ENCODE measurements at places on chromosomes 6 and 20.

DNA sequence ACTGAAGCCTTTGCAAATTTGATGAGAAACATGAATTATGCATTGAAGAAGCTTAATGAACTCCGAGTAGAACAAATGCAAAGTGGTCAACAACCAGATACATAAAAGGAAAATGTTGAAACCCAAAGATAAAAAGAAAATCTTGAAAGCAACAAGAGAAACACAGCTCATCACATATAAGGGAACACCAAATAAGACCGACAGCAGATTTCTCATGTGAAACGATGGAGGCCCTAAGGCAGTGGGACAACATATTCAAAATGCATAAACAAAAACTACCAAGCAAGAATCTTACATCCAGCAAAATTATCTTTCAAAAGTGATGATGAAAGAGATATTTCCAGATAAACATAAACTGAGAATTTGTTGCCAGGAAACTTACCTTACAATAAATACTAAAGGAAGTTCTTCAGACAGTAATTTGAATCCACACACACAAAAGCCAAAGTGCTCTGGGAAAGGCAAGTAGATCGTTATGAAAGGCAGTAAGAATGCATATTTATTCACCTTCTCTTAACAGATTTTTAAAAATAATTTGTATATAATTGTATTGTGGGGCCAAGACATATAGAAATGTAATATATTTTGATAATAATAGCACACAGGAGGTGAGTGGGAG, 22.5 kb downstream of the SLC52A3 start:
- DNase-seq = no peak

DNA sequence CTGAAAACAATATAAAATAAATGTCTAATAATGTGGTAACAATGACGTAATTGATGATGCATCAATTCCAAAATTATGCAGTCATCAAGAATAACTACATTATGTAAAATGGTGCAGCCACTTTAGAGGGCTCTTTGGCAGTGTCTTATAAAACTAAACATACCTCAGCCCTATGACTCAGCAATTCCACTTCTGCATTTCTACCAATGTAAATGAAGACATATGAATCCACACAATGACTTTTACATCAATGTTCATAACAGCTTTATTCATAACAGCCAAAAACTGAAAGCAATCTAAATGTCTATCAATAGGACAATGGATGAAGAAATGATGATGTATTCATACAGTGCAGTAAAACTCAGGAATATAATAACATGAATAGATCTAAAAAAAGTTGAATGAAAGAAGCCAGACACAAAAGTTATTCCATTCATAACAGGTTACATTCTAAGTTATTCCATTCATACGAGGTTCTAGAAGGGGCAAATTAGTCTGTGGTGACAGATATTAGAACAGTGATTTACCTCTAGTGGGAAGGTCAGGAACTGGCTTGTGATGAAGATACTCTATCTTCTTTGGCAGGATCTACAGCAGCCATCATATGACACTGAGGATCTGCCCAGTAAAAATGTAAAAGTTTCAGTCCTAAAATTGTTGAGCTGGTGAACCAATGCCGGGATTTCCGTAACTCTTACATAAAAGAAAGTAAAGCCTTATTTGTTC, 396.1 kb downstream of the PLCB1 start:
- no peak for DNase-seq

- peak; percentile 47 for DNase-seq
Observed at GRCh38 chr6:20631549-20631924, 97.3 kb downstream of the CDKAL1 start.

DNA sequence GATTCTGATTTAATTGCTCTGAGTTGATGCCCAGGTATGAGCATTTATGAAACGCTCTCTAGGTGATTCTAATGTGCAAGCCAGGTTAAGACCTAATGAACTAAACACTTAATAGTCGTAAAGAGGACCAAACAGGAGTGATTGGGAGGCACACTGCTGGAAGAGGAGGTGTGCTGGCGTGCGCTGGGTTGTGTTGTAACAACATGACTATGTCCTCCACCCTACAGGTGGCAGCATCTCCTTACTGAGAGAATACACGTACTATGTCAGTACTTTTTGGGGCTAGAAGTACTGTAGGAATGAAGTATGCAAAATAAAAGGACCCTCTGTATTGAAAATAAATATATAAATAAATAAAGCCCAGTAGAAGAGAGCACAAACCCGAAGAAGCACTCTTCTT, 11.9 kb downstream of the C6orf89 start:
- no peak for DNase-seq

DNA sequence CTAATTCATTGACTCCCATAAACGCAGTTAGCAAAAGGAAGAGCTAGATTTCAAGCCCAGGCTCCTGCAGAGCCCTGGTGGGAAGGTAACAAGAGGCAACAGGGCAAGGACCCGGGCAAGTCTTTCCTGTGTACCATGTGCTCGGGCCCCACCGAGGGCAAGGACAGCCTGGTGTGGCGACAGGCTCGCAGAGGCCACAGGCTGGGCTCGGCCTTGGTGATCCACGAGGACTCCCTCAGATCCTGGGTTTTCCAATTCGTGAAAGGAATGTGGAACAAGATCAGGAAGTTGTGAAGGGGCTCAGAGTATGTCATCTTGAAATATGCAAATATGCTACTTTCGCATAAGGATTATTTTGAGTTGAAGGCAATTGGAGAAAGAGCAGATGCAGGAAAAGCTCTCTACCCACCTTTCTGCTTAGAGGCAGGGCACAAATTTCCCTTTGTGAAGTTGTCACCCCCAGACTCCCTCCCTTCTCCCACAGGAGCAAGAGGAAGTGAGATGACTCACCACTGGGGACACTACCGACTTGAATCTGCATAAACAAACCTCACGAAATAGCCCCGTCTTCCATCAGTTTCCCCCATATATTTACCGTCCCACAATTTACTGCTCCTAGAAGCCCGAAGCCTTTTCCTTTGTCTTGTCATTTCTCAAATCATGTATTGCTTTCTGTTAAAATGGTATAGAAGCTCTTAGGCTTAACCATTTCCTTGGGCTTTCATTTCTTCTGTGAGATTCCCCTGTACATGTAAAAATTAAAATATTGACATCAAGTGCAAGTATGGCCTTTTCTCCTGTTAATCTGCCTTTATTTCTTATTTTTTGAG, 79.0 kb downstream of the PSMG4 start:
- DNase-seq = no peak
